NCI-H1092 (cell line): ENCODE measurements at places on chromosomes 12 and 14.
A peak's percentile ranks its signal among the peaks of the same experiment; 100 is the strongest.

- no peak for DNase-seq
Measured at GRCh38 chr12:67112586-67112985, 156.6 kb upstream of the CAND1 start.

DNA sequence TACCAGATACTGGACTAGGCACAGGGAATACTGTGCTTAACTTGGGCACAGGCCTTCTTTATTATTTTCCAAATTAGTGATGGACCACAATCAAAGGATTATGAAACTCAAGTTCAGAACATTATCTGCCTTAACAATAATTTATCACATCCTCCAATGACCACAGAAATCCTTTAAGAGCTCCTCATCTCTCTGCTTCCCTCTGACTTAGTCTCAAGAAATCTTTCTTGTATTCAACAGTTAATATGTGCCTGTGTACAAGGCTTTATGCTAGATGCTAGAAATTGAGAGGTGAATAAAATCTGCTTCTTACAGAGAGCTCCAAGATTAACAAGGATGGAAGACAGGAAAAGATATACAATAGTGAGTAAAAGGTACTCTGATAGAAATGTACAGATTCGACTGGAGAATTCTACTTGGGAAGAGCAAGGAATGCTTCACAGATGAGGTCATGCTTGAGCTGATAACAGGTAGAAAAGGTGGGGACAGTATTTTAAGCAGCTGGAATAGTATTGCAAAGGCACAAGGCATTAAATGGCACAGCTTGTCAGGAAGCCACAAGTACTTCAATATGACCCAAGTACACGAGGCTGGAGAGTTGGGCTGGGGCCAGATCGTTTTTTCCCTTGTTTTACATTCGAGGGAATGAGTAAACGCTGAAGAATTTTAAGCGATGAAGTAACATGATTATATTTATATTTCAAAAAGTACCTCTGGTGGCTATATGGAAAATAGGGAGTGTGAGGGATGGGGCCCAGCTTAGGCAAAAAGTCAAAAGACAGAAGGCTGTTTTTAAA is 55.1 kb upstream of the ARID2 start:
- DNase-seq: no peak

GRCh38 chr12:47870175-47870781 is 34.5 kb downstream of the VDR start:
- DNase-seq: no peak

DNA sequence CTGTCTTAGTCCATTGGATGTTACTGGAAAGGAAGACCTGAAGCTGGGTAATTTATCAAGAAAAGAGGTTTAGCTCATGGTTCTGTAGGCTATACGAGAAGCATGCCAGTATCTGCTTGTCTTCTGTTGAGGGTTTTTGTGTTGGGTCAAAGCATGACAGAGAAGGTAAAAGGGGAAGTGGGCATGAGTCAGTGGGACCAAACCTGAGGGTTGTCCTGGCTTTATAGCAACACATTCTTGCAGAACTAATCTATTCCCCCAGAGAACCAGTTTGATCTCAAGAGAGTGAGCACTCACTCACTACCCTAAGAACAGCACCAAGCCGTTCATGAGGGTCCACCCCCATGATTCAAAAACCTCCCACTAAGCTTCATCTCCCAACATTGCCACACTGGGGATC is 19.0 kb upstream of the KRAS start:
- DNase-seq: no peak

GRCh38 chr14:81478446-81478845 is 55.2 kb downstream of the SEL1L start:
- DNase-seq: no peak

DNA sequence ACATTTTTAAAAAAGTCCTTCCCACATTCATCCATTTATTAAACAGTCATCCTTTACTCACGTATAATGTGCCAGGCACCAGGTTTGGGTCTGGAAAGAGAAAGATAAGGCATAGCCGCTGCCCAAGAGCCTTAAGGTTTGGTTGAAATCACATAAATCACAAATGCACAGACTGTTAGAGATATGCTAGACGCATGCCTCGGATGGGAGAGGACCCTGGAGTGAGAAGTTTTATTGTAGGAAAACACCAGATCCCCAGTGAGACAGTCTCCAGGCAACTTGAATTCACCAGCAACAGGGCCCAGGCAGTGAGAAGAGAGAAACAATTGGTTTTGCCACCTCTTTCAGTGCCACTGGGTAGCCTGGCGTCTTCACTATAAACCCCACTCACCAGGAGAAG is 305.9 kb upstream of the AMIGO2 start:
- no peak for DNase-seq

- no peak for DNase-seq
Measured at GRCh38 chr12:93634416-93634815, 42.8 kb upstream of the CRADD start.

- DNase-seq: no peak
Measured at GRCh38 chr12:110289044-110289710, 8.1 kb downstream of the ATP2A2 start.

DNA sequence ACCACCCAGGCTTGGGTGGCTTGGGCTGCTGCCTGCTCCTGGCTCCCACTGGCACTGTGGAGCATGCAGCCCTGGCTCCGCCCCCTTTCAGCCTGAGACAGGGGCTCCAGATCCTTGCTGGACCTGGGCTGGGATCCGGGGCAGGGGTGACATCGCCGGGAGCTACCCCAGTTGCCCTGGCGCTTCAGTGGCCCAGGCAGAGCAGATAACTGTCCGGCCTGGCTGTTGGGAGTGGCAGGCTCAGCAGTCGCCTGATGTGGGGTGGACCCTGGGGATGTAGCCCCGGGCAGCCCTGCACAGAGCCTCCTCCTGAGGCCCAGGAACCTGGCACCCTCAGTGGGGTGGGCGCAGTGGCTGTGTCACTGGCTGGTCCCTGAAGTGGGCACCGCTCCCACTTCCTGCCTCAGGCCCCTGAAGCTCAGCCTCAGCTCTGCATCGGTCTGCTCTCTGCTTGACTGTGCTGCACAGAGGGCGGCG is 57.9 kb downstream of the FUT8 start:
- DNase-seq: no peak

DNA sequence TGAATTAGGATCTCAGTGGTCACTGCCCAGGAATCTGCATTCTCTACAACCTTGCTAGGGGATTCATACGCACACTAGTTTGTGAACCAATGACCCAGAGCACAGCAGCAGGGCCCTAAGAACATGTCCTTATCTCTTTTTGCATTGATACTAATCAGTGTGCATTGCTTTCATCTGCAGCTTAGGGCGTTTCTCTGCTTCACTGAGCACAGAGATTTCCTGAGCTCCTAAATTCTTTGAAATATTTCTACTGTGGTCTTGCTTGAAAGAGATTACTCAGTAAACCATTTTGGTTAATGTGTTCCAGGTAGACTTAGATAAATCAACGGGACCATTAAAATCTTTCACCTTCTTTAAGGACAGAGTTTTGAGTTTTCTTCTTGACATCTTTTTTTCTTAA is 351.3 kb upstream of the KITLG start:
- no peak for DNase-seq

GRCh38 chr14:103510724-103511693 is 11.6 kb downstream of the CKB start:
- DNase-seq: no peak

DNA sequence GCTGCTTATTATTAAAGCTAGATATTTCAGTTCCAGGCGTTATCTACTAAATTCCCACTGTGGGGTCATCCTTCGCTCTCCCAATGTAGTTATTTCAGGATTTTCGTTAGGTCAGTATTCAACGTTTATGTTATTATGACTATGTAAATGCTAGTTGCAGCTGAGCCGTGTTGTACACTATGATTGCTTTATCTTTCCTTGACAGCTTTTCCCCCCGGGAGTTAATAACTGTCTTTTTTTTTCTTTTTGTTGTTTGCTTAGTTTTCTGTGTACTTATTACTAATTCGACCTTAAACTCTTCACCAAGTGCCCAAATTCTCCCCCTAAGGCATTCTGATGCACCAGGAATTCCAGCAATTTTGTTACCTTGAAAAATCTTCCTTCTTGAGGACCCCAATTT is 48.5 kb downstream of the SUDS3 start:
- no peak for DNase-seq

- no peak for DNase-seq
Measured at GRCh38 chr12:99131751-99132199, 486.7 kb downstream of the APAF1 start.

- no peak for DNase-seq
Measured at GRCh38 chr12:70444903-70445302, 78.8 kb downstream of the KCNMB4 start.

- no peak for DNase-seq
Measured at GRCh38 chr14:100221533-100222223, 17.3 kb upstream of the YY1 start.

- no peak for DNase-seq
Measured at GRCh38 chr12:116959845-116960514, 49.2 kb downstream of the FBXW8 start.

- no peak for DNase-seq
Measured at GRCh38 chr12:50083301-50083700, 1.8 kb upstream of the SMARCD1 start.

DNA sequence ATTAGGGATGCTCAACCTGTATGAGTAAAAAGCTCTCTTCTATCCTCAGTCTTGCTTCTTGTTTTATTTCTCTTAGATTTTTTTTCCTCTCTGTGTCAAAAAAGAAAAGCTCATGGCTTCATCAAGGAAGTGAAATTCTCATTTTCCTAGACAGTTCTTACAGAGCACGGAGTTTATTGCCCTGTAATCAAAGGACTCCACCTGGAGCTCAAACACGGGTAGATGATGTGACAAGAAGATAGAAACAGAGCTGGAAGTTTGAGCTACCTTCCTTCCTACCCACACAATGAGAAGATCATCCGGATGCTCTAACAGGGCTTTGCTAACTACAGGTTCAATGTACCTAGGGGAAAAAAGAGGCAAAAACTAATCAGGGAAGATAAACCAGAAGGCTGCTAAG is 564.8 kb downstream of the MED13L start:
- no peak for DNase-seq

GRCh38 chr12:70757830-70758493 is 120.7 kb upstream of the PTPRB start:
- no peak for DNase-seq

DNA sequence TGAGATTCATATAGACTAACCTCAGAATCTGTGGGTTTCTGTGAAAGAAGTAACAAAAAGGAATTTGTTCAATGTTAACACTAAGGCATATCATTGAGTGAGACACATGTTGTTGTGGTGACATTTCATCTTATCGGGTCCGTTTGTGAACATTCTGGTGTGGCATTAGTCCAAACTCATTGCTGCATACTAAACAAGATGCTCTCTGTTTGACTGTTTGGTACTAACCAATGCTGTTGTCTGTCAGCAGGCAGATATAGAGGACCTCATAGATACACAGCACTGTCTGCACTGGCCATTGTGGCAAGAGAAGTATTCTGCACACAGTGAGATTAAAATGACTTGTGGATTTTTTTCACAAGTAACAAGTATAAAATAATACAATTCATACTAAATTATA is 41.2 kb downstream of the SLC25A21 start:
- no peak for DNase-seq

GRCh38 chr14:72515779-72516770 is 377.8 kb downstream of the DPF3 start:
- no peak for DNase-seq

- no peak for DNase-seq
Measured at GRCh38 chr14:73924337-73924736, 25.6 kb downstream of the FAM161B start.

DNA sequence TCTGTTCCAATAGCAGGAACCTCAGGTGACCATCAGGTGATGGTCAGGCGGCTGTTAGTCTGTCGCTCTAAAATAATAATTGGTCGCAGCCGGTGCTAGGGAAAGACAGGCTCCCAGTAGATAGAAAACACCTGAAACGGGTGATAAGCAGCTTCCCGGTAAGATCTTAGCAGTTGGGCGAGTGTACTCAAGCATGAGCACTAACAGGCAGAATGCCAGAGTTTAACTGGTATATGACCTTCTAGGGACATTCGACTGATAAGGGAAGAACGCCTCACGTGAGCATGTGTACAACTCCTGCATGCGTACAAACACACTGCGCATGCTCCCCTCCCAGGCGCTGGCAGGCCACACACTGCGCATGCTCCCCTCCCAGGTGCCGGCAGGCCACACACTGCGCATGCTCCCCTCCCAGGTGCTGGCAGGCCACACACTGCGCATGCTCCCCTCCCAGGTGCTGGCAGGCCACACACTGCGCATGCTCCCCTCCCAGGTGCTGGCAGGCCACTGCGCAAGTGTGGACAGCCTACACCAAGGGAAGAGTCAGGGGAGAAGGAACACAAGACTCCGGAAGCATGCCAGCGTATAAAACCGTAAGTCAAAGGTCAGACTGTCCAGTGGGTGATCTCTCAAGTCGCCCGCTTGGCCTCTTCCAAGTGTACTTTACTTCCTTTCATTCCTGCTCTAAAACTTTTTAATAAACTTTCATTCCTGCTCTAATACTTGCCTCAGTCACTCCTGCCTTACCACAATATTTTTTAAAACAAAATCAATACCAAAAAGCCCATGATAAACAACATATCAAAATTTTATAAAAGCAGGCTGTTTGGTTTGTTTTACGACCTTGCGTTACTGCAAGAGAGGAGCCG is 24.5 kb downstream of the GPRC5D start:
- DNase-seq: peak; percentile 38

- no peak for DNase-seq
Measured at GRCh38 chr12:112393328-112393727, 11.1 kb upstream of the HECTD4 start.

GRCh38 chr14:64705381-64706118 is 1.3 kb downstream of the PLEKHG3 start:
- DNase-seq: no peak

- no peak for DNase-seq
Measured at GRCh38 chr14:93693914-93694313, 94.4 kb downstream of the PRIMA1 start.

DNA sequence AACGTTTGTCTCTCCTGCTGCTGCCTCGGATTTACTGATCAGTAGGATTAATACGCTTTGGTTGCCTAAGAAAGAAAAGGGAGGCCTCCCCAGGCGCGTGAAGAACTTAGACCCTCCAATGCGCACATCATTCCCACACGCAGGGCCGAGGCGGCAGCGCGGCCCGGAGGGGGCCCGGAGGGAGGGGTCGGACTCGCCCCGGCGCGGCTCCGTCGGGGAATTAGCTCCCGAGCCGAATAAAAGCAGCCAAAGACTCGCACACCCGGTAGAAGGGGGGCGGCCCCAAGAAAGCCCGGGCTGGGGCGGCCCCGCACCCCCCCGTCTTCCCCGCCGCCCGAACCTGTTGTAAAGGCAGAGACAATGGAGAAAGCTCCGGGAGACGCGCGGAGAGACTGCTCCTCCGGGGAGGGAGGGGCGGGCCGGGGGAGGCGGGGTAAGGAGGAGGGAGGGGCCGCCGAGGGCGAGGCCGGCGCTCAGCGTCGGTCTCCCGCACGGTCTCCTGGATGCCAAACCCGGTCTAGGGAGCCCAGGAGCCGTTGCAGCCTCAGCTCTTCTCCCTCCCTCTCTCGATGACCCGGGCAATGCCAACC is at the start of gene NELL2:
Gene NELL2, minus strand, starts transcription at position 362 of the 590 bp plus-strand sequence. CDS start 446 bp downstream, outside the sequence.
- peak; percentile 89 for DNase-seq

DNA sequence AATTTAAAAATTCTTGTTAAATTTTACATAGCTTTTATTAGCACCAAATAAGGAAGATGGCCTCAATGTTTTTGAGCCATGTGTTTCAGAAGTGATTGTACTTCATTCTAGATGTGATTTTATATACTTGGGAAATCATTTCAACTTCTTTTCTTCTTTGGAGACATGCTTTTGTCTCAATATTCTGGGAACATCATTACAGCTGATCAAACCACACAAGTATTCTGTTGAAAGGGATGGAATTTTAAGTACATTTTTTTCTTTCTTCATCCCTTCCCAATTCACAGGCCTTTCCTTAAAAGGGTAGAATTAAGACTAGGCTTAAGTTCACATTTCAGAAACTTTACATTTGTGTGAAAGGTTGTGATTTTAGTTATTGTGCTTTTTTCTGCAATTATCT is 66.4 kb downstream of the PAPOLA start:
- DNase-seq: no peak

GRCh38 chr12:122148657-122149056 is 25.4 kb downstream of the IL31 start:
- no peak for DNase-seq
